ENCODE measurements at places on chromosomes 5 and 9.

DNA sequence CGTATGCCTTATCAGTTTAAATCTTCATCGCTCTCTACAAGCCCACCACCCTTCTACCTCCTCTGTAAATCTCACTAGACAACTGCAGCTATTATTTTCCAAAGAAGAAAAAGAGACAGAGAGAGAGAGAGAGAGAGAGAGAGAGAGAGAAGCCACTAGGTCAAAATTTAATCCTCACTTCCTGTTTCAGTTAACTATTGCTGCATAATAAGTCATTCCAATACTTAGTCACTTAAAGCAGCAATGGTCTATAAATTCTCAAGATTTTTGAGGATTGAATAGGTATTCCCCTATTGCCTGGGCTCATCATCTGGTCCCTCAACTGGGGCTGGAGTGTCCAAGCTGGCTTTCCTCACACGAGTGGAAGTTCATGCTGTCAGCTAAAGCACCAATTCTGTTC lies 68.8 kb downstream of the ITGA1 start:
- DNase-seq: no peak

GRCh38 chr5:75330404-75330803 lies 6.6 kb upstream of the HMGCR start:
- DNase-seq: no peak

DNA sequence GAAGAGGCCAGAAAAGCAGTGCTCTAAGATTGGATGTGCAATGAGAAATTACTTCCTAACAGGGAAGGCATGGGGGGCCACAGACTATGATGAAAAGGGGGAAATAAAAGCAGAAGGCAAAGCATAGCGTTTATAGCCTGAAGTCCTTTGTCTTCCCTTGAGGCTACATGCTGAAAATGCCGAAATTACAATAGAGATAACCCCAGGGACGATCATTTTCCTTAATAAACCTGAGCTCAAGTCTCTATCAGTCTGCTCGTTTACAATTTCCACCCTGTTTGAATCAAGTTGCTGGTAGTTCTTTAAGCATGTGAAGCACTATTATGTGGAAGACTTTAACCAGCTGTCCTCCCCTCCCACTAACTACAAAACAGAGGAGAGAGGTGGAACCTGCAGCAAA lies 60.4 kb downstream of the FREM1 start:
- no peak for DNase-seq

- no peak for DNase-seq
These were observed 62.0 kb downstream of the RASGRF2 start for GRCh38 chr5:81021951-81022687.

GRCh38 chr5:14884062-14884612 lies 12.6 kb upstream of the ANKH start:
- no peak for DNase-seq

GRCh38 chr9:99092643-99093491 lies 12.0 kb upstream of the TGFBR1 start:
- no peak for DNase-seq

GRCh38 chr9:115992834-115993233 lies 160.8 kb upstream of the PAPPA start:
- no peak for DNase-seq

GRCh38 chr9:89051421-89052025 lies 60.3 kb downstream of the S1PR3 start:
- DNase-seq: no peak

- DNase-seq: no peak
These were observed 23.1 kb upstream of the NSMF start for GRCh38 chr9:137482094-137482781.

GRCh38 chr9:114591291-114591787 lies 3.8 kb downstream of the ATP6V1G1 start:
- DNase-seq: no peak

- DNase-seq: no peak
These were observed 425.9 kb downstream of the SPOCK1 start for GRCh38 chr5:137073189-137073588.
